ENCODE measurements at places on chromosomes 12 and 14. TPM values are rescaled to one million over a fixed set of nuclear protein-coding genes. Genes with fewer than 3 reads are reported as not detected.

DNA sequence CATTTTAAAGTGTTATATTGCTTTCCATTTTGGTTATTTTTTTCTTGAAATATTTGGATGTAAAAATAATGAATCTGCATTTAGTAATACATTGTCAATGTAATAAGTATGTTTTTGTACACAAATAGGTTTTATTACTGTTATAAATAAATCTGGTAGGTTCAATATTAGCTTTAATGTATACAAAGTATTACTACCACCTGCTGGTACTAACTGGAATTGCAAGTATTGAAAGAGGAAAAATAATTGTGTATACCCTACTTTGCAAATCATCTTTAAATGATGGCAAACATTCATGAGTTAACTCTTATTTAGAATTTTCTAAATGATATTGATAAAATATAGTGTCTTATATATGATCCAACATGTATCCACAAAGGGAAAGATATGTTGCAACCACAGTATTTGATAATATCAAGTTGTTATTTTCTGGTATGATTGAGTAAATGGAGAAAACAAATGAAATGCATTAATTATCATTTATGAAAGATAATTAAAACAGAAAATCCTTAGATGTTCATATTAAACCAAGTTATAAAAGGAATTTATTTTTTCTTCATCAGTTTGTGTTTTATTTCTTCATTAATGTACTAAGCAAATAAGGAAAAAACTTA, 3.2 kb downstream of the OR4K2 start:
- DNase-seq = no peak

DNA sequence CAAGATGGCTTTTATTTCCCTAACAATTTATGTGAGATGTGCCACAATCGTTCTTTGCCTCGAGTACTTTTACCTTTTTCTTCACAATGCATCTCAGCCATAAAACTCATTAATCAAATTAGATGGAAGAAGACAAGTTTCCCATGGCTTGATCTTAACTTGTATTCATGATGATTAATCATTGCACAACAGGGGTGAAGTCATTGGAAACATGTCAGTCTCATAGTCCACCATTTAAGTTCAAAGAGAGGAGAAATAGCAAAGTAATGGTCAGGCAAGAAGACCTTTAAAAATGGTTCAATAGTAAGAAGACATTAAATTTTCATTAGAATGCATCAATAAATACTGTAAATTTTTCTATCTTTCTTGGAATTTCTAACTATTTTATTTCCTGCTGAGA, 136.3 kb downstream of the FOXG1 start:
- DNase-seq = no peak

- no peak for DNase-seq
Measured at GRCh38 chr12:103834942-103835341, 6.1 kb downstream of the NT5DC3 start.

- no peak for DNase-seq
Measured at GRCh38 chr12:64691795-64692583, 67.2 kb downstream of the GNS start.

The PPFIA2 gene
- polyA plus RNA-seq = 0.66 TPM
